HepG2 (cell line): ENCODE measurements at places on chromosomes 16 and 17. TPM values are rescaled to one million over a fixed set of nuclear protein-coding genes. Genes with fewer than 3 reads are reported as not detected.

DNA sequence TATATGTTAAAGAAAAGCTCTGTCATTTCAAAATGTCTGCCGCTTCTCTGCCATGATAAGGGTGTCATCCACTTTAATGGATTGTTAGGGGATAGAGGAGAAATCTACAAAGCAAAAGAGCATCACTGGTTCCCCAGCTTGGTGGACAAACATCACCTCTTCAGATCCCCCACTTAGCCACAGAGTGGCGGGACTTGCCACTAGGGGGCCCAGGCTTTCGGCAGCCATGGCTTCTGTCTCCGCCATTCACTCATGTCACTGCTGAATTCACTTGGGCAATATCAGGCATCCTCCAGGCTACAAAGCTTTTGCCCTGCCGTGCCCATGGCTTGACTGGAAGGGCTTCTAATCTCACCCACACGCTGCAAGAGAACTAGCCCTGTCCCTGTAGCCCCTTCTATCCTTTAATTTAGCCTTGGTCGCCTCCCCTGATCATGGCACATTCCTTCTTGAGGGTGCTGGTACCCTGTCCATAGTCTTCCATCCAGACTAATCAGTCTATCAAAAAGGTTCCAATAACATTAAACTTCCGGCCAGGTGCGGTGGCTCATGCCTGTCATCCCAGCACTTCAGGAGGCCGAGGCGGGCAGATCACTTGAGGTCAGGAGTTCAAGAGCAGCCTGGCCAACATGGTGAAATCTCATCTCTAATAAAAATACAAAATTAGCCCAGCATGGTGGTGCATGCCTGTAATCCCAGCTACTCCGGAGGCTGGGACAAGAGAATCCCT lies 34.7 kb downstream of the SBK1 start:
- DNase-seq: peak; percentile 61

RTN4RL1 gene
- total RNA-seq: not detected in 2 replicates

DNA sequence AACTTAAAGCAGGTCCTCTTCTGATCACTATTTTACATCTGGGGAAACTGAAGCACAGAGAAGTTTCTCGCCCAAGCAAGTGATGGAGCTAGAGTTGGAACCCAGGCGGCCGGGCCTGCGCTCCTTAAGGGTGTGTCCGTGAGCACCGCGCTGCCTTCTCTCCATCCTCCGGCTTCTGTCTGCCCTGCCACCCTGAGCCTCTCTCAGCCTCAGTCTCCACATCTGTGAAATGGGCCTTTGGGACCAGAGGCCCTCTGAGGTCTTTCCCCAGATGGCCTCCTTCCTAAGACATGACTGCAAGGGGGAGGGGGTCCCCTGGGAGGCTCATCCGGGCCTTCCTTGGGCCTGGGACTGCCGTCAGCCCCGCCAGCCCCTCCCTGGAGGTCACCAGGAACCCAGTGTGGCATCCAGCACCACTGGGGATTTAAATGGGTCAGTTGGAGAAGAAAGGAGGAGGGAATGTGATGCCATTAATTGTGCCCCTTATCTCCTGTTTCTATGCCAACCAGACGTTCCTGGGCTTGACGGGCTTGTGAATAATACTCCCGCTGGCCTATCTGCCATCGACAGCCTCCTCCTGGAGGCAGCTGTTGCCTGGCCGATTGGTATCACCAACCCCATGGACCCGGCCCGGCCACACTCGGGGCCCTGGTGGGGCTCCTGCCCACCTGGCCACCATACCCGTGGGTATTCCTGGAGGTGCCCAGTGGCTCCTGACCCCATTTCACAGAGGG lies 5.1 kb downstream of the ZFPM1 start:
- no peak for DNase-seq

STH gene
- total RNA-seq: not detected in 2 replicates

DNA sequence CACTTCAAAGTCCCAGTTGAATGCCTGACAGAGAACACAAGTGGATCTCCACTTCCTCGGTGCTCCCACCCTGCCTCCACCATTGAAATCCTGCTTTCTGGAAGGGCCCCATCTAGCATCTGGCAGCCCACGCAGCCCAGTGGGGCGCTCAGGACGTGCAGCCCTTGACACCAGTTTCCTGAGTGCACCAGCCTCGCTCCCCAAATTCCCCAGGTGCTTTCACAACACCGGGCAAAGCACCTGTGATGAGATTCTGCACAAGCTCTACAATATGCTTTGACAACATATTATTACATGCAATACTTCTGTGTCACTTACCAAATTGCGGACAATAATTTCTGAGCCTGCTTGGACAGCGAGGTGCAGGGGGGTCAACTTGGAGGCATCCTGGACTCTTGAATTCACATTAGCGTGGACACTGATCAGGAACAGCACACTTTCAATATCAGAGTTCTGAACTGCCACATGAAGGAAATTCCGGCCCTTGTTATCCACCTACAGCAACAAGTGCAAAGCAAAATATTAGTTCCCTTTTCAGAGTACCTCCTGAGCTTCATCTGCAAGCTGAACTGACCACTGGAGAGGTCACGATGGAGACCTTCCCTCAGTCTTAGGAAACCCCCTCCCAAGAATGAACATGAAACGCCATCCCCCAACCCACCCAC lies 33.9 kb downstream of the CYB5D2 start:
- no peak for DNase-seq

DNA sequence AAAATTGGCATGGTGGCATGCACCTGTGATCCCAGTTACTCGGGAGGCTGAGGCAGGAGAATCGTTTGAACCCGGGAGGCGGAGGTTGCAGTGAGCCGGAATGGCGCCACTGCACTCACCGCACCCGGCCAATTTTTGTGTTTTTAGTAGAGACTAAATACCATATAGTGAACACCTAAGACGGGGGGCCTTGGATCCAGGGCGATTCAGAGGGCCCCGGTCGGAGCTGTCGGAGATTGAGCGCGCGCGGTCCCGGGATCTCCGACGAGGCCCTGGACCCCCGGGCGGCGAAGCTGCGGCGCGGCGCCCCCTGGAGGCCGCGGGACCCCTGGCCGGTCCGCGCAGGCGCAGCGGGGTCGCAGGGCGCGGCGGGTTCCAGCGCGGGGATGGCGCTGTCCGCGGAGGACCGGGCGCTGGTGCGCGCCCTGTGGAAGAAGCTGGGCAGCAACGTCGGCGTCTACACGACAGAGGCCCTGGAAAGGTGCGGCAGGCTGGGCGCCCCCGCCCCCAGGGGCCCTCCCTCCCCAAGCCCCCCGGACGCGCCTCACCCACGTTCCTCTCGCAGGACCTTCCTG lies at the start of gene HBQ1:
Gene HBQ1, plus strand, starts transcription at position 359 of the 575 bp plus-strand sequence. Its CDS starts 28 bp downstream, at position 387.
- DNase-seq: peak; percentile 21

GRCh38 chr17:42463976-42464400 lies 5.3 kb downstream of the ATP6V0A1 start:
- DNase-seq: peak; percentile 84

- DNase-seq: no peak
Measured at GRCh38 chr17:79619636-79620206, 8.9 kb upstream of the RBFOX3 start.

CHTF18 gene
- total RNA-seq: 8.8 and 22.9 TPM in 2 replicates

DNA sequence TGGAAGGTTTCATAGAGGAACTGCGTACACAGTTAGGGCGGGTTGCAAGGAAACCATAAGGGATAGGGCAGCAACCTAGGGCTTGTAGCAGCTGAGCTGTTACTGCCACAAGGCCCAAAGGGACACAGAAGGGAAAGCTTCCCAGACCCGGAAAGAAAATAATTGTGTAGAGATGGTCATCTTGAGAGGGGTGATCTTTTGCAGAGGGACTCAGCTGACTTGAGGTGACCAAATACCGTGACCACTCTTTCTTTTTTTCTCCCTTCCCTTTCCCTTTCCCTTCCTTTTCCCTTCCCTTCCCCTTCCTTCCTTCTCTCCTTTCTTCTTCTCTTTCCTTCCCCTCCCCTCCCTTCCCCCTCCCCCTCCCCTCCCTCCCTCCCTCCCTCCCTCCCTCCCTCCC lies 8.5 kb upstream of the CREBBP start:
- DNase-seq: no peak

DNA sequence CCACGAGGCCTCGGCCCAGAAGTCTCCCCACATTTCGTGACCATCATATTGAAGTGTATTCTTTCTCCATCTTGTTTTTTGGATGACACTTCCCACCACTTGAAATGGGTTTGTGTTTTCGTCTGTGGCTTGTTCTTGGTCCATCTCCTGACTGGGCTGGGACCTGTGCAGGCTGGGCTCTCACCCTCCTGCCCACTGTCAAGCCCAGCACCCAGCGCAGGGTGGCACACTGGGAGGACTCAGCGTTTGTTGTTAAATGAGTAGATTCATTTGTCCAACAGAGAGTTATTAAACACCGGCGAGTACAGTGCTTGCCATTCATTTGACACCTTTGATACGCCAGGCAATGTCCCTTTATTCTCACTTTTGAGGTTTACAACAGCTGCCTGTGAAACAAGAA lies 22.6 kb downstream of the NT5M start:
- DNase-seq: no peak
